Effector memory CD4-positive, alpha-beta T cell (primary cell): ENCODE measurements at places on chromosomes 5 and 9.
A peak's percentile ranks its signal among the peaks of the same experiment; 100 is the strongest.

DNA sequence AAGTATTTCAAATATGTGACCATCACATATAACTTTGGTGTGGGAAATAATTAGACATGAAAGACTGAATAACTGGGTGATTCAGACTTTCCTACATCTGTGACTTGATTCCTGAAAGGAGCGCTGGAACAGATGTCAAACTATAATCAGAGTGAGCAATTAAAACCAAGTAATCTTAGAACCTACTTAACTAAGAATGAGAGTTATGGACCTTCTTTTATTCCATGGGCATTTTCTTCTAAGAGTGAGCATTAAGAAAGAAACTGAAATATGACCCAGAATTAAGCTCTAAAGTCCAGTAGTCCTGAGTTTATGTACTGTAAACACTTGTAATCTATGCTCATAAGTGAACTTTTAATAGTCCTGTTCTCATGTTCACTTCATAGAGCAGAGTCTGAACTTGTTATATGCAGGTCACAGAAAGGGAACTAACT, 68.4 kb downstream of the PAM start:
- no peak overlapping the region for H3K4me3 ChIP-seq
- H3K27ac ChIP-seq = no peak overlapping the region
- no peaks in the 10 kb centered on the region for H3K4me1 ChIP-seq
- DNase-seq = no peak
- H3K27me3 ChIP-seq = no peaks in the 10 kb centered on the region

- H3K4me1 ChIP-seq = no peaks in the 10 kb centered on the region
- no peaks in the 10 kb centered on the region for H3K27me3 ChIP-seq
- no peaks in the 10 kb centered on the region for H3K36me3 ChIP-seq
- DNase-seq = peak; percentile 21
- H3K27ac ChIP-seq = no peak overlapping the region
Observed at GRCh38 chr5:390623-391491, 52.1 kb upstream of the EXOC3 start.

- no peak overlapping the region for H3K4me3 ChIP-seq
- peaks cover 80% of the 10 kb centered on the region for H3K36me3 ChIP-seq
- H3K4me1 ChIP-seq = no peaks in the 10 kb centered on the region
- no peak overlapping the region for H3K27ac ChIP-seq
- no peaks in the 10 kb centered on the region for H3K27me3 ChIP-seq
Observed at GRCh38 chr9:120534266-120534665, 45.7 kb downstream of the CDK5RAP2 start.

DNA sequence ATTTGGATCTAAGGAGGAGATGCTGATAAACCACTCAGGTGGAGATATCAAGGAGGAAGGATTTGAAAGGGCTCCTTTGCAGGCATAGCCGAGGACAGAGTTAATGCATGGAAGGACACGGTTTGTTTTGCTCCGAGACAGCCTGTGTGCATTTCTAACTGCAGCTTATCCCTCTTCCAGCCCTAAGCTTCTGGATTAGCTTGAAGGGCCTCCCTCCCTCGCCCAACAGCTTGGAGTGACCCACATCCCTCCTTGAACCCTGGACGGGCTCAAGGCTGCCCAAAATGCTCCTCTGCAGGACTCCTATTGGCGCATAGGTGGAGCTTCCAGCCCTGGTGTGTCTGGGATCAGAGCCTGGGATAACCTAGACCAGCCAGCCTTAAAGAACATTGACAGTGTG, 66.7 kb downstream of the PPARGC1B start:
- no peaks in the 10 kb centered on the region for H3K4me1 ChIP-seq
- H3K4me3 ChIP-seq = no peak overlapping the region
- no peak overlapping the region for H3K27ac ChIP-seq
- no peaks in the 10 kb centered on the region for H3K27me3 ChIP-seq

GRCh38 chr9:22214497-22215031, 205.5 kb upstream of the CDKN2B start:
- H3K27ac ChIP-seq = no peak overlapping the region
- H3K4me1 ChIP-seq = no peaks in the 10 kb centered on the region
- DNase-seq = no peak
- H3K4me3 ChIP-seq = no peak overlapping the region

- DNase-seq = no peak
- no peak overlapping the region for H3K4me3 ChIP-seq
- no peaks in the 10 kb centered on the region for H3K27me3 ChIP-seq
- H3K4me1 ChIP-seq = no peaks in the 10 kb centered on the region
- H3K27ac ChIP-seq = no peak overlapping the region
- H3K36me3 ChIP-seq = no peaks in the 10 kb centered on the region
Observed at GRCh38 chr5:155485386-155485785, 471.8 kb downstream of the KIF4B start.

- DNase-seq = no peak
- H3K36me3 ChIP-seq = no peaks in the 10 kb centered on the region
- no peak overlapping the region for H3K27ac ChIP-seq
- H3K27me3 ChIP-seq = no peaks in the 10 kb centered on the region
- no peak overlapping the region for H3K4me3 ChIP-seq
- no peaks in the 10 kb centered on the region for H3K4me1 ChIP-seq
Observed at GRCh38 chr5:97085459-97086181, 56.8 kb downstream of the LIX1 start.

GRCh38 chr5:170382790-170383189, 6.4 kb downstream of the KCNMB1 start:
- no peak overlapping the region for H3K27ac ChIP-seq
- DNase-seq = no peak
- H3K4me1 ChIP-seq = no peaks in the 10 kb centered on the region

DNA sequence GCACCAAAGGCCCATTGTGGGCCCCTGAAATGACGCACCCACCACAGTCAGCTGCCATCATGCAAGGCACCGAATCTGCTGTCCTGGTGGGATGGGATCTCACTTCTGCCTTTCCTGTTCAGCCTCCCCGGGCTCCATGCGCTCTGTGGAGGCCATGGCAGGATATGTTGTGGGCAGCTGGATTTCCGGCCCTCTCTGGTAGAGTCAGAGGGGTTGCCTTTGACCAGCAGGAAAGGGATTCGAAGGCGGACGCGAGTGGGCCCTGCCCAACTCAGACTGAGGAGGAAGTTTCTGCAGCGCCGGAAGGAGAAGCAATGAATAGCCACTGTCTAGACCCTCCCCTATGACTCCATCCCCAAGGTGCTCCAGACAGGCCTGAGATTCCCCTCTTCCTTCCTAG, 35.5 kb downstream of the GADD45G start:
- no peaks in the 10 kb centered on the region for H3K27me3 ChIP-seq
- H3K4me1 ChIP-seq = no peaks in the 10 kb centered on the region
- H3K27ac ChIP-seq = no peak overlapping the region

DNA sequence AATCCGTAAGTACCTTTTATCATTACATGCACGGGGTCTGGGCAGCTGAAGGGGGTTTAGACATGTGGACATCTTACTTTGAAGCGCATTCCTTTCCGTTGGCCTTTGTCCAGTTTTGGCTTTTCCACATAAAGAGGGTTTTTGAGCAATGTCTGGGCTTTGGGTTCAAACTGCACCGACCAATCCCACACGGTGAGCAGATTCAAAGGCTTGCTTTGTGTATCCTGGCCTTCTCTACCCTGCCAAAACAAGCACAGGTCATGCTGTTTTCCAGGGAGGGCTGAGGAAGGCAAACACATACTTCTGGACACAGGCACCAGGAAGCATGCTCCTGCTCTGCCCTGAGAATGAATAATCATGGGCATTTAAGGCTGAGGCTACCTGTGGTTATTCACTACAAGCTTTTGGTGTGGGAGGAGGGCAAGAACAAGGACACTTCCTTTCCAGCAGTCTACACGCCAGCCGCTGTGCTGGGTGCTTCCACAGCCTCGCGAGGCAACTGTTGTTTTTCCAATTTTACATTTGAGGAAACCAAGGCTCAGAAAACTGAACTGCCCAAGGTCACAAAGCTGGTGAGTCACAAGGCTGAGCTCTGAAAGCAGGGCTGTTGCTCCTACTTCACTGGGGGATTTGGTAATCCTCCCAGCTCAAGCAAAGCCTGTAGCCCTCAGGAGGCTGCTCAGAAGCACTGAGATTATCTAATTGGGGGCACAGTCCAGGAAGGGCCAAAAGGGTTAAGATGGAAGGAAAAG, 59.8 kb upstream of the GOLPH3 start:
- H3K36me3 ChIP-seq = peaks cover 49% of the 10 kb centered on the region
- H3K27ac ChIP-seq = no peak overlapping the region
- DNase-seq = no peak
- no peaks in the 10 kb centered on the region for H3K27me3 ChIP-seq
- H3K4me3 ChIP-seq = no peak overlapping the region

GRCh38 chr5:59592101-59592500, 301.4 kb downstream of the PDE4D start:
- no peaks in the 10 kb centered on the region for H3K27me3 ChIP-seq
- H3K4me3 ChIP-seq = no peak overlapping the region
- no peak overlapping the region for H3K27ac ChIP-seq

- no peak overlapping the region for H3K27ac ChIP-seq
- H3K4me1 ChIP-seq = no peaks in the 10 kb centered on the region
Observed at GRCh38 chr5:57559110-57559635, 76.6 kb upstream of the ACTBL2 start.

- H3K4me1 ChIP-seq = no peaks in the 10 kb centered on the region
- H3K27ac ChIP-seq = no peak overlapping the region
- DNase-seq = no peak
- no peak overlapping the region for H3K4me3 ChIP-seq
Observed at GRCh38 chr9:106322706-106323245, 540.2 kb upstream of the ZNF462 start.

- H3K27me3 ChIP-seq = no peaks in the 10 kb centered on the region
- H3K4me3 ChIP-seq = no peak overlapping the region
- no peaks in the 10 kb centered on the region for H3K36me3 ChIP-seq
- H3K27ac ChIP-seq = no peak overlapping the region
- H3K4me1 ChIP-seq = no peaks in the 10 kb centered on the region
- DNase-seq = no peak
Observed at GRCh38 chr9:16275795-16276624, 594.5 kb downstream of the BNC2 start.

DNA sequence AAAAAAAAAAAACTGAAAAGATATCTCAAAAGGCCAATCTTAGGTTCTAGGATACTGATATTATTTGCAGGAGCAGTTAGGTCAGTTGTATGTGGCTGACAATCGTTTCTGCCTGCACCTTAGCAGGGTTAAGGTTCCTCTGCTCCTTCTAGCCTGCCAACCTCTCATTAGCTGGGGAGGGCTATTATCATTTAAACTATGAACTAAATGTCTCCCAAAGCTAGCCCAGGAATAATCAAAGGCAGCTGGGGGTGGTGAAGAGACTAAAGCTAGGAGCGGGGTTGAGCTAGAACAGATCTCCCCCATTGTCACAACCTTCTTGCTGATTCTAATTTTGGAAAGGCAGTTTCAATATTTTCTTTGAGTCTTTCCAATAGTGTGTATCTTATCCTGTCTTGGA, 99.9 kb downstream of the ICE1 start:
- no peak for DNase-seq
- peaks cover 4% of the 10 kb centered on the region for H3K4me1 ChIP-seq
- H3K4me3 ChIP-seq = no peak overlapping the region
- H3K27me3 ChIP-seq = no peaks in the 10 kb centered on the region

DNA sequence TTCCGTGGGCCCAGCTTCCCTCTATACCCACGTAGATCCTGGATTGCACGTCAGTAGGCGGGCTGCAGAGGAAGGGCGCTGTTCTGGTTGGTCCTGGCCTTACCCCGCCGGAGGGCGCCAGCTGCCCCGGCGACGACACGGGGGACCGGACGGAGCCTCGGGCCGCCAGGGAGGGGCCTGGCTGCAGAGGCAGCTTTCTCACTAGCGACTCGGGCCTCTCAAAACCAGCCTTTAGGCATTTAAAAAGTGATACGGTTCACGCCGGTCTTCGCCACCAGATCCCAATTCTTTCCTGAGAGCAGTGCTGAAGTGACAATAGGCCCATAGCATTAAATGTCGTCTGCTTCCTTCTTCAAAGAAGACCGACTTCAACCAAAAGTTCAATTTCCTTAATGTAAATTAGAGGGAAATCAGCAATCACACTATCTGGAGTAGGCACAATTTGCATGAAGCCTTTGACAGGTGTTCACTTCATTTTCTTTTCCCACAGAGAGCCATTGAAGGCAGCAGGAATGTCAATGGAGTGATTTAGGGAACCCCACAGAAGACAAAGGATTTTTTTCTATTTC, 17.6 kb upstream of the UBE2D2 start:
- no peaks in the 10 kb centered on the region for H3K36me3 ChIP-seq
- H3K4me1 ChIP-seq = peaks cover 8% of the 10 kb centered on the region
- peak overlapping the region; percentile 6 for H3K4me3 ChIP-seq

DNA sequence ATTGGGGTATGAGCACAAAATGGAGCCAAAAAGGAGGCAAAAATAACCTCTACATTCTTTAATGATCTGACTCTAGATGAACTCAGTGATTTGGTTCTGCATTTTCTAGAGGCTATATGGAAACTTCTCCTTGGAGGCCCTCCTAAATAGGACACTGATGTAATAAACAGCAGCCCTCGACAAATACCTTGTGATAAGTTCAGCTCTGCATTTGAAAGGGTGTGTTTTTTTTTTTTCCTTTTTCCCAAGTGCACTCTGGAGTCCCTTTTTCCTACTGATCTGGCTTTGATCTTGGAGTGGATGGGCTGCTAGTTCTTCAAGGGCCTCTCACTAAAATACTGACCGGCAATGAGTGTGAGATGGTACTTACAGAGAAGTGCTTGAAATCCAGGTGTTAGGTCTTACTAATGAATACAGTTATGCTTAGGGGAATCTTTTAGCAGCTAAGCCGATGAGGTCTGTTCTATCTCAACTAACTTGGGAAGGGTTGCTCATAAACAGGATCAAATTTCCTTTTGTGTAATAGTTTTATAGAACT, 161.7 kb downstream of the MAST4 start:
- H3K36me3 ChIP-seq = no peaks in the 10 kb centered on the region
- no peak overlapping the region for H3K4me3 ChIP-seq
- no peaks in the 10 kb centered on the region for H3K27me3 ChIP-seq
- H3K27ac ChIP-seq = no peak overlapping the region

- no peak overlapping the region for H3K27ac ChIP-seq
- no peak for DNase-seq
- no peaks in the 10 kb centered on the region for H3K4me1 ChIP-seq
- no peaks in the 10 kb centered on the region for H3K36me3 ChIP-seq
- no peaks in the 10 kb centered on the region for H3K27me3 ChIP-seq
- H3K4me3 ChIP-seq = no peak overlapping the region
Observed at GRCh38 chr9:123329329-123329955, 26.6 kb upstream of the CRB2 start.

GRCh38 chr5:39757131-39757530, 332.4 kb upstream of the DAB2 start:
- H3K4me3 ChIP-seq = no peak overlapping the region
- no peak for DNase-seq
- no peaks in the 10 kb centered on the region for H3K36me3 ChIP-seq
- H3K27me3 ChIP-seq = no peaks in the 10 kb centered on the region
- no peaks in the 10 kb centered on the region for H3K4me1 ChIP-seq

- no peak overlapping the region for H3K4me3 ChIP-seq
- H3K36me3 ChIP-seq = no peaks in the 10 kb centered on the region
- no peak for DNase-seq
- H3K4me1 ChIP-seq = no peaks in the 10 kb centered on the region
- H3K27ac ChIP-seq = no peak overlapping the region
Observed at GRCh38 chr9:135083831-135084230, 3.6 kb upstream of the OLFM1 start.

- H3K4me1 ChIP-seq = no peaks in the 10 kb centered on the region
- H3K27ac ChIP-seq = no peak overlapping the region
- no peak overlapping the region for H3K4me3 ChIP-seq
- H3K36me3 ChIP-seq = peaks cover 11% of the 10 kb centered on the region
- DNase-seq = no peak
- no peaks in the 10 kb centered on the region for H3K27me3 ChIP-seq
Observed at GRCh38 chr9:85994191-85994590, 53.2 kb downstream of the NAA35 start.
